ENCODE measurements at places on chromosomes 12 and 14.

DNA sequence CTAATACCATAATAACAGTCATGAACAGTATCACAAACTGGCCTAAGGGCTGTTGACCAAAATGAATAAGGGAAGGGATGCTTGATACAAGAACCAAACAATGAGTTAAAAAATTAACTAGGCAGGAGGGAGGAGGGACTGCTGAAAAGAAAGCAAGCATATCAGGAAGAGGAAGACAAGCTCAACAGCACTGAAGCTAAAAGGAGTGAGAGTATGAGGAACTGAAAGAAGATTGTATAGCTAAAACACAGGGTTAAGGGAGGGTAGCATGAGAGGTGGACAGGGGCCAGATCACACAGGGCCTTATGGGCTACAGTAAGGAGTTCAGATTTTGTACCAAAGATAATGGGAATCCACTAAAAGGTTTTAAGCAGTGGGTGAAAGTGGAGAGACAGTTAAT, 34.1 kb downstream of the ITGA7 start:
- no peak for DNase-seq

DNA sequence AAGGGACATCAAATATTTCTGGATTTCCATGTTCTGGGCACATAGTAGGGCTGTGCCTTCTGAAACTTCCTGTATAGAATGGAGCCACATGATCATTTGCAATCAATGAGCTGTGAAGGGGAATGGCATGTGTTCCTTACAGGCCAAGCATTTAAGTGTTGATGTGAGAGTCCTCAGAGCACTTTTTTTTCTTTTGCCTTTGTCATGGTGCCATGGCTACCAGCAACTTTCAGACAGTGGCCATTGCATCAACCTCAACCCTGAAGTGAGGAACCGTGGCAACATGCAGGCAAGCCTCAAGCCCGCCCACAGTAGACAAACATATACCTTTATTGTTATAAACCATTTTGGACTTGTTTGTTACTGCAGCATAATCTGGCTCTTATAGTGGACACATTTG, 948.1 kb downstream of the NRXN3 start:
- DNase-seq = no peak

DNA sequence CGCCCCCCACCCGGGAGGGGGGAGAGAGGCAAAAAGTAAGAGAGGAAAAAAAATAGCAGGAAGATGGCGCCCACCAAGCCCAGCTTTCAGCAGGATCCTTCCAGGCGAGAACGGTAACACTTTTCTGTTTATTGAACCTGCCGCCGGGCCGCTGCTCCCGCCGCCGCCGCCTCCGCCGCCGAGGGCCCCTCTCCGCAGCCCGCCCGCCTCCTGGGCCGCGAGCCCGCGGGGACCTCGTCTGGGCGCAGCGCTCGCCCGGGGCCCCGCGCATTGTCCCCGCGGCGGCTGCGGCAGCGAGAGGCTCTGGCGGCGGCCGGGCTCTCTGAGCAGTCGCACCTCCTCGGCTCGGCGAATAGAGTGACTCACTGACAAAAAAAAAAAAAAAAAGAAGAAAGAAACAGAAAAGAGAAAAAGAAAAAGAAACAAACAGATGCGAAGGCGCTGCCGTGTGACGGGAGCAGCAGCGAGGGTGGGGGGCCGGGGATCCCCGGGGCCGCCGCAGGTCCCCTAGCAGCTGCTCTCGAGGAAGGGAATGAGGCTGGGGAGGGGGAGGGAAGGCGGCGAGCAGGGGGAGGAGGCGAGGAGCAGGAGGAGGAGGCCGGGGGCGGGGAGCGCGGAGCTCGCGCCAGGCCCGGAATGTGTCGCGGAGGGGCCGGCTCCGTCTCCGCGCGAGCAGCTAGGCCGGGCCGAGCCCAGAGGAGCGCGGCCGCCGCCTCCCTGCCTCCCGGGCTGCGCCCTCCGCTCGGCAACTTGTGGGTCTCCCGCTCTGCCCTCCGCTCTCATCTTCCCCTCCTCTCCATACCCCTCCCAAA, 781 bp downstream of the NPAS3 start:
- peak; percentile 80 for DNase-seq

DNA sequence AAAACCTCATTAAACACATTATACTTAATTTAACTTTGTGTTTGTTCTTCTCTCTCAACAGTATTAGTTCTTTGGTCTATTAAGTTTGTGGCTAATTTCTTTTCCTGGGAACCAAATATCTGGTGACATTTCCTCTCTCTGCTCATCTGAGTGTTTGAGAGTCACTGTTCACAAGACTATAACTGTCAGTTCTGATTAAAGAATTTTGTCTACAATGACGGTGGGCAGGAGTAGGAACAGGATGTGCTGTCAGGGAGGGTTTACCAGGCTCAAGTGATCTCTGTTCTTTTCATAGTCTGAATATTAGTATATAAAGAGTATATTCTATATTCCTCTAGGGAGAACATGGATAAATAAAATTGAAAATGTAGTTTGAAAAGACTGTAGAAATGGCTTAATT, 92.9 kb downstream of the ALG10B start:
- DNase-seq = no peak

DNA sequence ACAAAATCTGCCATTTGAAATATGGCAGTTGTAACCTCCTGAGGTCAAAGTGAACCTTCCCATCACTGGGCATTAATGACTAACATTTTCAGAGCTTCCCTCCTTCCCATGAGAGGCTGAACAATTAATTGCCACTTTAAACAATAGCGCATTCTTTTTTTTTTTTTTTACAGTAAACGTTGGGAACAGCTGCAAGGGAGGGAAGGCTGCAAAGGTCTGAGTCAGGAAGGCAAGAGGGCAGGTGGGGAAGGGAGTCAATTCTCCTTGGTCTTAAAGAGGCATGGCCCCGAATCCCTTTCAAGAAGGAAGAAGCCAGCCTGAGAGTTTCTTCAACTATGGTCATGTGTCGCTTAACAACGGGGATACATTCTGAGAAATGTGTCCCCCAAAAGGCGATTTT, 41.0 kb upstream of the PLEKHG3 start:
- no peak for DNase-seq

- no peak for DNase-seq
Observed at GRCh38 chr14:102737402-102738372, 39.6 kb upstream of the TRAF3 start.

DNA sequence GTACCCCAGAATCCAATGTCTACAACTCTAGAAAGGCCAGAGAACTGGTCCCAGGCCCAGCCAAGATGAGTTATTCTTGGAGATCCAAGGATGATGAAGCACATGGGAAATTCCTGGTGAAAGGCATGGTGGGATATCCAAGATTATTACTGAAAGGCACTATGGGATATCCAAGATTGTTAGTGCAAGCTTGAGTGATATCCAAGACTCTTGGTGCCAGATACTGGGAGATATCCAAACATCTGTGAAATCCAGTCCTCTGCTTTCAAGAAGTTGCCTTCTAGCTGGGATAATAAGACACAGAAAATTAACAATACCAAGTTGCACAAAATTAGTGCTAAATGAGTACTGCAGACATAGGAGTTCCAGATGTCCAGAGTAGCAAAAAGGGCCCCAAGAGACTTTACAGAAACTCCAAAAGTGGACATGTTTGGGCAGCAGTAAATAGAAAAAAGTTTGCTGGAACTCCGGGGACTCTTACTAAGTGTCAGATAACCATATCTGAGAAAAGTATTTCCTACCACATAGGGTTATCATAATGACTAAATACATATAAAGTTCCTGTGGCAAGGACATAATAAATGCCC, 34.6 kb downstream of the PHLDA1 start:
- no peak for DNase-seq

- DNase-seq = no peak
Observed at GRCh38 chr12:117030187-117030900, 68.9 kb downstream of the TESC start.

- DNase-seq = no peak
Observed at GRCh38 chr14:76268047-76268431, 107.9 kb upstream of the ESRRB start.

- DNase-seq = no peak
Observed at GRCh38 chr12:4145990-4146859, 127.3 kb upstream of the CCND2 start.

- DNase-seq = peak; percentile 50
Observed at GRCh38 chr12:15688202-15688736, 100.9 kb downstream of the EPS8 start.

DNA sequence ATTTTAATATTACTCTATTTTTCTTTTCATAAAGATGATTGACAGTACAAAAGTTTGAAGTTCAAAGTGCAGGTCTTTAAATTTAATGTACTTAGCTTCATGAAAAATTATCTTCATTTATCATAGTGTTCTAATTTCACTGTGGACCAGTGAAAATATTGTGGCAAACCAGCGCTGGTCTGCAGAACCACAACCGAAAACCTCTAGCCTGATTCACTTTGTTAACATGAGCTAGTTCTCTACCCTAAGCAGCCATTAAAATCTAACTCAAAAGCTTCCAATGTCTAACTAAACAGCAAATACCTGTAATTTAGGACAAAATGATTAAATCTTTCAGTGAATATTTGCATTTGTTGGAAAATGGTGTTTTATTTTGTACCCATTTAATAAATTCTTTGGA, 161.1 kb upstream of the TMTC2 start:
- no peak for DNase-seq

DNA sequence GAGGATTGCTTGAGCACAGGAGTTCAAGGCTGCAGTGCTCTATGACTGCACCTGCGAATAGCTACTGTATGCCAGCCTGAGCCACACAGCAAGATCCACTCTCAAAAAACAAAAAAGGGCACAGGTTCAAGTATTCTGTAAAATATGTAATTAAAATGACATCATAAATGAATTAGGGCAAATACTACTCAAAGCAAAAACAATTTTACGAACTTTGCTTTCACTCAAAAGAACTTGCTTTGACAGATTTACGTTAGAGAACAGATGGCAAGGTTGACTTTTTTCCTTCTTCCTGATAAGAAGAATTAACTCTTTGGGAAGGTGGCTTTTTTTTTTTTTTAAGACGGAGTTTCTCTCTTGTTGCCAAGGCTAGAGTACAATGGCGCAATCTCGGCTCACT, 44.0 kb upstream of the EAPP start:
- no peak for DNase-seq

GRCh38 chr12:117277875-117278274, 83.6 kb downstream of the NOS1 start:
- no peak for DNase-seq

- DNase-seq = no peak
Observed at GRCh38 chr12:124077701-124078100, 104.7 kb downstream of the ZNF664 start.

GRCh38 chr12:67068761-67069450, 200.3 kb upstream of the CAND1 start:
- peak; percentile 86 for DNase-seq

DNA sequence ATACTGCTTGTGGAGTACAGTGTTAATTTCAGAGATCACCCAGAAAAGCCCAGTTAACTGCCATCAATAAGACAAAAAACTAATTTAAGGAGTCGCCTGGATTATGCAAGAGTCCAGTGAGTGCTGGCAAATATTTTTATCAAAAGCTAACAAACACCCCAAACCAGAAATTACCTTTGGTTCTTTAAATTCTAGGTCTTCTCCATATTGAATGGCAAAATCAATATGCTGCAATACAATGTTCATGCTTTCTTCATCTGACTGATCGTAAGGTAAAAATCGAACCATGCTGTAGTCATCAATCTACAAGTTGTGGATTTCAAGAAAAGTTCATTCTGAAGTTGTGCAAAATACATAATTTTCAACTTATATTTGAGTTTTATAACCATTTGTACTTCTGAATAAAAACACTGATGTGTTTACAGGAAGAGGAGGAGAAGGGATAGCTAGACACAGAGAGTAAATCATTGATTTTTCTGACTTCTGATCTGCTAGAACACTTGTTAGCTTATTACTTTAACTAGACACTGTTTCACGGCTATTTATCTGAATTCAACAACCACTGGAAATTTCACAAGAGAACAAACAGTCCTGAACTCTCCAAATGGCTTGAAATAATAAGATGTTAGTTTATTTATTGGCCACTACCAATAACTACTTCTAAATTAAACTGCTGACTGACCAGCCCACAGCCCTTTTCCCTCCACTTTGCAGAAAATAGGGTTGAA, 3.6 kb upstream of the ARPC3 start:
- DNase-seq = no peak

- DNase-seq = no peak
Observed at GRCh38 chr12:123723011-123723410, 10.9 kb downstream of the ATP6V0A2 start.

- DNase-seq = no peak
Observed at GRCh38 chr14:55583942-55584468, 4.0 kb downstream of the KTN1 start.

DNA sequence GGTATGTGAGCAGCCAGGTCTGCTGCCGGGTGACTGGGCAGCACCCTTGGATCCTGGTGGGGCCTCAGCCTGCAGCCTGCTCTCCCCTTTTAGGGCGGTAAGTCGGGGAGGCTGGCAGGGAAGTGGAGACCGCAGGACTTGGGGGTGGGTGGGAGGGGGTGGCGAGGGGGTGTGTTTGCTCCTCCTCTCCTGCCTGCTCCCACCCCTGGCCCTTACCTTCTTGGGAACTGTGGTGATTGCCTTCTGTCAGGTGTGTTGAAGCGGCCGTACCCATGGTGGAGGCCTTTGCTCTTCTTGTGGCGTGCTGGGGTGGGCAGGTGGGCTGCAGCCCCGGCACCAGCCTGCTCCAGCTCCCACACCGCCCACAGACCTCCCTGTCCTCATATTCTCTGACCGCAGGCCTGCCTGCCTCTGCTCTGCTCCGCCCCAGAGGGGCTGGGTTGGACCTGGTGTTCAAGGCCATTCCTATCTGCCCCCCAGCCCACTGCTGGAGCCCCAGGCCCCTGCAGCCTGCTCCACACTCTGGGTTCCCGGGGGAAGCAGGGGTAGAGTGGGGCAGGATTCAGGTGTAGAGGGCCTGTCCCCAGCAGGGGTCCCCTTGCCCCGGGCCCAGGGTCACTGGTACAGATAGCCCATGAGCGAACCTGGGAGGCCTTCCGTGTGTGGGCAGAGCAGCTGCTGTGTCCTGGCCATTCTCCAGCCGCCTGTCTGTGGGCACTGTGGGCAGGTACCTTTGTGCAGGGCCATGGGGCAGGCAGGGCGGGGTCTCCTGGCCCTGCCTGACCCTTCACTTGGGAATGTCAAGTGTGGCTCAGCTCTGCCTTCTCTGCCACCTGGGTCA, 5.2 kb downstream of the TEDC1 start:
- no peak for DNase-seq

DNA sequence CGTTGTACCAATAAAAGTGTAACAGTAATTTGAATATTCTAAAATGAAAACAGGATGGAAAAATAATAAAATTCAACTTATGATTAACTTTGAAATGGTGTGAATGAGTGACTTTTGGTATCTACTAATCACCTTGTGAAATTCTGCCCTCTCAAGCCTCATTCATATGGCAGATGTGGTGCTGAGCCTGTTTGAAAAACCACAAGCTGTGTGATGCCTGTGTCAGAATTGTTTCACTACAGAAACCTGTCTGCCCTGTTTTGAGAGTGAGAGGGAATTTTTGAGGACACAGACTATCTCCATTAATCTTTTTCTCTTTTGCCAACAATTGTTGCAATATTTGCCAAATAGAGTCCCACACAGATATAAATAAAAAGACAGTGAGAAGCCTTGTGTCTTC, 3.9 kb upstream of the RNU6-7 start:
- no peak for DNase-seq

All from ecto neural progenitor cell (in vitro differentiated cells).